Caco-2 (cell line): ENCODE measurements at places on chromosomes 1 and 21. TPM values are rescaled to one million over a fixed set of nuclear protein-coding genes. Genes with fewer than 3 reads are reported as not detected.

DNA sequence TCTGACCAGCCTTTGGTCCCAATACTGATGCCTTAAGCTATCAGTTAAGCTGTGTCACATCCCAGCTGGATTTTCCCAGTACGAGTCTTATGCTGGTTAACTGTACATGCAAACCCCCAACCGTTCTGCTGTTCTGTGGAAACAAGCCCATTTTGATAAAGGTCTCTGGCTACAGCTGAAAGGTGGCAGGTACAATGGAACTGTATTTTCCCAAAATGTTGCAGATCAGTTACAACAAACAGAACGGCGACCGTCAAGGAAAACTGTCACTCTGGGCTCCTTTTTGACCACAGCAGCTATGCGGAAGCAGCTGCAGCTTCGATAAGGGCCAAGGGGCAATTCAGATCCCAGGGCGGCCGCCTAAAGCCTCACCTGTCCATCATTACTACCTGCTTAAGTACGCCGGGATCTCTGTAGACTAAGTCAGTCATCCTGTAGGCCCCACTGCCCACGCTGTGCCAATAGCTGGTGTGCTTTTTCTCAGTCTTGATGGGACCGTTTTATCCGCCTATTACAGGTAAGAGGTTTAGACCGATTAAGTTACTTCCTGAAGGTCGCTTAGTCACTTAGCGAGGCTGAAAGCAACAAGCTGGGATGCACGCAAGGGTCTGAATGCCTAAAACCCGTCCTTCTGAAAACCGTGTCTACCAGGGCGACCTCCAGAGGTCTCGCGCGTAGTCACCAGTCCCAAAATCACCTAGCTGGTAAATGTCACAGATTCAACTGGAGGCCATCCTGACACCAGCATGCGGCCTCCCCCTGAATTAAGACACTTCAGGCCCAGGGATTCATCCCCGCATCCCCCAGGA lies 11.1 kb upstream of the RAB42 start:
- DNase-seq = peak; percentile 43

- no peak for DNase-seq
Observed at GRCh38 chr21:46564391-46564790, 40.5 kb downstream of the S100B start.

DNA sequence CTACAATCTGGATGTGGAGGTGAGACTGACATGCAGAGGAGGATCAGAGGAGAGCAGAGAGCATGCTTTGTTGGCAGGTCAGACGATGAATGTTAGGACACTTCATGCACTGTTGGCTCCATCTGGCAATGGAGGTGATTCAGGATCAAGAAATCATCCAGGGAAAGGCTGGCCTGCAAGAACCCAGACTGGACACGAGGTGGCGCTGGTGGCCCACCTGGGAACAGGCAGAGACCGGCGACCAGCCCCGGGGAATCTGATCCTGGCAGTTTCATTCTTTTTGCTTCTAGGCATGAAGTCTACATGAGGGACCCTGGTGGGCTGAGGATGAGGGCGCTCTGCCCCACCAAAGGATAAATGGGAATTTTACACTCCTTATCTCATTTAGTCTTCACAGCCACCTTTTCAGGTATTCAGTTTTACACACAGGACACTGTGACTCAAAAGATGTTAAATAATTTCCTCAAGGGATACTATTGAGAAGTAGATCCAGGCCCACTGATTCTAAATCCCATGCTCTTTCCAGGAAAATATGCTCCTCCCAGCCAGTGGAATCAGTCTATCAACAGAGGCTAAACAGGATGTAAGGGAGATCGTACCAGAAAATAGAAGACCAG lies 26.2 kb upstream of the SCMH1 start:
- DNase-seq = peak; percentile 77

The SCAMP3 gene
- 53.4 and 55.9 TPM in 2 replicates for total RNA-seq

The DTL gene
- total RNA-seq = 20.3 and 23.6 TPM in 2 replicates
